ENCODE measurements at places on chromosomes 3 and 15.

- no peak for DNase-seq
Measured at GRCh38 chr3:32392536-32393302, 1.1 kb downstream of the CMTM7 start.

DNA sequence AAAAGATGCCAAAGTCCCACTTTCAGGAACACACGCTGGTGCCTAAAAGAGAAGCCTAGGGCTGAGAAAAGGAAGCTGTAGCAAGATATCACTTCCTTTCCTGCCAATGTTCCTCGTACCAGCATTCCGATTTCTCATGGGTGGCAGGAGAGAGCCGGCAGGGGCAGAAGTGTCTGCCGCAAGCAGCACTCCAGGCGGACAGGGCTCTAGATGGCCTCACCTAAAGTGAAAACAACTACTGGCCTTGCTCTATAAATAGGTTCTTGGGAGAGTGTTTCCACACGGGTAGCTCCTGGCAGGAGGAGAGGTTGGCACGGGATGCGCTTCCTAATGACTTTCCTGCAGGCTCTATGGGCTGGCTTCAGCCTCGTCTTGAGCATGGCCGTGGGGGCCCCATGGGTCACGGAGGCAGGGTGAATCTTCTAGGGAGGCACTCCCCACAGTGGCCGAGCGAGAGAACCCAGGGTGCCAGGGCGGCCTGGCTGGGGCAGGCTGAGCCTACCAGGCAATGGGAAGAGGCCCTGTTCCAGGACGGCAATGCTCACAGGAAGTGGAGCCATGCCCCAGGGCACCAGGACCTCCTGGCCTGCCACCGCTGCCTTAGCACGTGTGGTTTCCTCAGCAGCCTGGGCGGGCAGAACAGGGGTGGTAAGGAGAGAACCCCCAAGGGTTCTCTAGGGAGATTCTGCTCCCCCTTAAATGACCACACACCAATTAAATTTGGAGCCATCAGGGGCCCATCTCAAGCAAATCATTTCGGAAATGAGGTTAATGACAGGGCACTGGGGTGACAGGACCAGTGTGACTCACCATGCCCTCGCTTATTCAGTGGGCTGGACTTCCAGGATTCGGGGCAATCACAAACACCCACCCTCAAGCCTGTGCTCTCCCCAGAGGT is 14.6 kb upstream of the DUSP7 start:
- DNase-seq, result no peak

GRCh38 chr15:63860155-63860554 is 26.4 kb upstream of the HERC1 start:
- DNase-seq, result no peak

DNA sequence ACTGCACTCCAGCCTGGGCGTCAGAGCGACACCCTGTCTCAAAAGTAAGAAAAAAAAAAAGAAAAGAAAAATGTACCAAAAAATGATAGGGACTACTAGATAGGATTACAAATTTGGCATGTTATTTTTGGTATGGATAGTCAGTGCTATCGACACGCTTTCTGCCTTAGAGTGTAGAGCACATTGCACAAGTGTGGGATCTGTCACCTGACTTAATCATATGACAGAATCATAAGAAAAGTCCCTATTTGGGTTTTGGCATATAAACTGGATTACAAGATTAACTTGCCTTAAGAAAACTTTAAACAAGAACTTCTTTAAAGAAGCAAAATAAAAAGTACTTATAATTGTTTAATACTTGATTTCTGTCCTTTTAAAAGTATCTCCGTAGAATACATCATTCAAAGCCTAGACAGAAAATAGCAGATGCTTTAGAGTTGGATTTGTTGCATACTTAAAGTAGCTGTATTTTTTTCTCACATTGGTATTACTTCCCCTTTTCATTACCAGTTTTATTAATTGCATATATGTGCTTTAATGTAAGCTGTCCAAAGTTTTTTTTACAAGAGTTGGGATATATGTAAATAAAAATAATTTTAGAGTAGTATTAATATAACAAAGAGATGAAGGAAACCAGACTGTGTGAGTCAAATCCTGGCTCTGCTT is 7.8 kb downstream of the ATP6V1A start:
- DNase-seq, result no peak

DNA sequence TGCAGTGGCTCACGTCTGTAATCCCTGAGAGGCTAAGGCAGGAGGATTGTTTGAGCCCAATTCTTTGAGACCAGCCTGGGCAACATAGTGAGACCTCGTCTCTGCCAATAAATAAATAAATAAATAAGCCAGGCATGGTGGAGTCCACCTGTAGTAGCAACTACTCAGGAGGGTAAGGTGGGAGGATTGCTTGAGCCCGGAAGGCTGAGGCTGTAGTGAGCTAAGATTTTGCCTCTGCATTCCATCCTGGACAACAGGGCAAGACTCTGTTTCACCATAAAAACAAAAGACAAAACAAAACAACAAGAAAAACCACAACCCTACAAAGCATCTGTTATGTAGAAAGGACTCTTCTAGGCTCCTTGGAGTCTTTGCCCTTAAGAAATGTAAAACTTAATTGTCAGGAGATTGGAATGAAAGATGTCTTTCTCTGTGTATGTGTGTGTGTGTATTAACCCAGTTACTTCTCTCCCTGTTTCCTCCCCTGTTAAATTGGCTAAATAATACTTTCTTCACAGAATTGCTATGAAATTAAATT is 9.5 kb downstream of the NECTIN3 start:
- DNase-seq, result no peak

DNA sequence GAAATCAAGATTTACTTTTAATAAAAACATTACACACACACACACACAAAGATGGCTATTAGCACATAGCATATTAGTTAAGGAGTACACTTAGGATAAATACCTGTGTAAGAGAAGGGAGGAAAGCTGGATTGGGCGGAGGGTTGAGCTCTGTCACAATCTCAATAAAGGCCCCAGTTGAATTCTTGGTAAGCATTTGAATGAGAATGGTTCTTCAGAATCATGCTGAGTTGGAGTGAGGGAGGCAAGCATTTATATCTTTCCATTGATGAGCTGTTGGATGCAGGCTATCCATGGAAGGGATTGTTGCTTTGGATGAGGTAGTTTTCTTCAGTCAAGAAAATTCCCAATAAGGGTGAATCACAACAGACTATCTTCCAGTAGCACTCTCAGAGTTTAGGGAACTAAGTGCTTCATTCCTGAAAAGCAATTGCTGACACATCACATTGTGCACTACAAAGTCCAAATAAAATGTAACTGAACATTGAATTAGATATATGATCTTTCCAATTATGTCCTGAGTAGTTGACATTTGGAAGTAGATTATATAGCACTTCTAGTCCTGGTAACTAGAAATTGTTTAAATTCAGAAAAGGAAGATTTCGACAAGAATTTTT is 95.7 kb downstream of the SUCNR1 start:
- no peak for DNase-seq

GRCh38 chr3:195040773-195041520 is 230.0 kb downstream of the XXYLT1 start:
- DNase-seq, result no peak

- DNase-seq, result no peak
Measured at GRCh38 chr3:79012946-79013362, 754.8 kb downstream of the ROBO1 start.

DNA sequence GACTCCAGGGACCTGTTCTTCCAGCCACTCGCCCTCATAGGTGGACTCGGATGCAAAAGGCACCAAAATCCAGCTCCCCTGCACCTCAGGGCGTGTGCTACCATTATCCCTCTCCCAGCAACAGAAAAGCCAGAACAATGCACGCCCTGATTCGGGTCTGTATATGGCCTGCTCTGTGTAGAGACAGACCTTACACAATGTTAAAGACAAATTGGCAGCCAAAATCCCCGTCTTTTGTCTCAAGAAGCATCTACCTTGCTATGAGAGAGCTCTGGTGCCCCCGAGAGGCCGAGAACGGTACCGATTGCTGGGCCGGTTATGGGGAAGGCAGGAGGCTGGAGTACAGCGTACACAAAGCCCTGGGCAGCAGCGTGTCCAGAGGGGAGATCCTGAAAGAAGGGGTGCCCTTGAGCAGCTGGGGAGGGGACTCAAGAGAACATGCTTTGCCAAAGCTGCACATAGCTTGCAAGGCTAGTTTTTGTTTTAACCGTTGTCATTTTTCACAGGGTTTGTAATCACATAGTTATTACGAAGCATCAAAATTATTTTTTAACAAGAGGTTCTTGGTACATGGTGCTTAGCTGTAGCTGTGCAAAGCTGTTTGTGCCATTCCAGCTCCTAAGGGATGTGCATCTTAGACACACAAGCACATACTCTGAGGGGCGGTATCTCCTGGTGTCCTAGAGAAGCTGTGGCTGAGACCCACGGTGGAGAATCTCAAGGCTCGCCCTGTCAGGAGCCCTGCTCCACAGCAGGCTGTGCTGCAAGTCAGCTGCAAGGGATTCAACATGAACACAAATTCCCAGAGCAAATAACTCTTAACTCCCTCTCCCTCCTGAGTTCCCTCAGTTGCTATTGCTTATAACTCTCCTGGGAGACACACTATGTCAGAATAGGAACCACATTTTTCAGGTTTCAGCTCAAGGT is 461.5 kb upstream of the PPP2R3A start:
- peak; percentile 50 for DNase-seq

- DNase-seq, result no peak
Measured at GRCh38 chr3:118501152-118501551, 533.5 kb downstream of the IGSF11 start.

DNA sequence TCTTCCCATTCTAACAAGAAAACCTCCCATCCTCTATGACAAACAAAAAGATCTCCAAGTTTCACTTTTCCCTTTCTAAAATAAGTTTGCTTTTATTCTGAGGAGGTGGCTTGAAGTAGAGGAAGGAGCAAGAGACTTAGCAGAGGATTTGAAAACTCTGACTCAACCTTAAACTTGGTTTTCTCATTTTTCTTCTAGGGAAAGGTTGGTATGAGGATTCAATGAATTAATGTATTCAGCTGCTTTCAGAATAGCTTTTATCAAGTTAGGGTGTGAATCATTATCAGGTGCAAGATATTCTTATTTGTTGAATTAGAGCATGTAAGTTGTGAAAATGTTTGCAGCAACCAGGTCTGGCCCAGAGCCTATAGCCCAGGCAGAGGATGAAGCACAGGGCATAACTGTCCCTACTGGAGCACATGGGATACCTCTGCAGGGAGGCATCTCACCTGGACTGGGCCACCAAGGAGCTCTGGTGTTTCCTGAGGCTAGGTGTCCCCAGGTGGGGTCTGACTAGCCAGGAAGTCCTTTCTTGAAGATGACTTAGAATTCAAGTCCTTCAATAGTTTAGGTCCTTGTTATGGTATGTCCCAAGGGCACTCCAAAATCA is 42.3 kb downstream of the SATB1 start:
- no peak for DNase-seq

DNA sequence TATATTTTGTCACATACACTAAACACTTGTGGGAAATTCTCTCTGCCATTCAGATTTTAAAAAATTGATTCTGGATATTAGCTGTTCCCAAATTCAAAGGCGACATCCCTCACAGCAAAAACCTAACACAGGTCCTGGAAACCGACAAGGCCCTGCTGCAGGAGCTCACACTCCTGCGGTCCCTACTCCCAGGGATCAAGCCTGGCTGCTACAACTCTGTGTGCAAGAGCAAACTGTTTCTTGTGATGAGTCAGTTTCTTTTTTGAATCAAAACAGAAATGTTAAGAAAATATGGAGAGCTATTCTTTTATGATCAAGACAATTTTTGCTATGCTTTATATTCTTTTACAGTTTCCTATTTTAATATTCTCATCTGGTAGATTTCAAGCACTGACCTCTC is 51.0 kb upstream of the TJP1 start:
- DNase-seq, result no peak

DNA sequence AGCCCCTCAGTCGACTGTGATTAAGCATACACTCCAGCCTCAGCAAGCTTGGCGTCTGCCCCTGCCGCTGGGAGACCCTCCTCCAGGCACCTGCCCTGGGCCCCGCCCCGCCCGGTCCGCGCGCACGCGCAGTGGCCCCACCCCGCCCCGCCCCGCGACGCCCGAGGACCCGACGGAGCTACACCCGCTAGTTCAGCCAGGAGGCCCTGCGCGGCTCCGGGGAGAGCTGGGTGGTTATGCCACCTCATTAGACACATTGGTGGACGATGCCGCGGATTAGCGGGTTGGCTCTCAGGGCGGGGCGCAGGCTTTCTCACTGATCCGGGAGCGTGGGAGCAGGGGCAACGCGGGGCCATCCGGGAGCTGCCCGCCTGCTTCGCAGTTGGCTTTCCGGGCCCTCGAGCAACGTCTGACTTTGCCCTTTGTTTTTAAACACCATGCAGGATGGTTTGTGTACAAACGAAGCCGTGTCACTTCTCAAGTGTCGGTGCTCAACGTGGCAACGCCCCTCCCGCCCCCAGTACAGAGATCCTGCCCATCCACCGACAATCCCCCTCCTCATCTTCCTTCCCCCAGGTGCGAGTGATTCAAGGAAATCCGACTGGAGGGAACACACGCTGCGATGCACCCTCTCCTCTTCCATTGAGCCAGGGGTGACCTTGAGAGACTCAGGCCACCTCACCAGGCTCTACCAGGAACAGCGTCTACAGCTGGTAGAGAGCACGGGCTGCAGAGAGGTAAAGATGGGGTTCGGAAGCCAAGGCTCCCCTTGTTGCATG is 109.3 kb downstream of the SHQ1 start:
- no peak for DNase-seq

GRCh38 chr3:32880225-32880624 is 62.4 kb downstream of the TRIM71 start:
- DNase-seq, result no peak

DNA sequence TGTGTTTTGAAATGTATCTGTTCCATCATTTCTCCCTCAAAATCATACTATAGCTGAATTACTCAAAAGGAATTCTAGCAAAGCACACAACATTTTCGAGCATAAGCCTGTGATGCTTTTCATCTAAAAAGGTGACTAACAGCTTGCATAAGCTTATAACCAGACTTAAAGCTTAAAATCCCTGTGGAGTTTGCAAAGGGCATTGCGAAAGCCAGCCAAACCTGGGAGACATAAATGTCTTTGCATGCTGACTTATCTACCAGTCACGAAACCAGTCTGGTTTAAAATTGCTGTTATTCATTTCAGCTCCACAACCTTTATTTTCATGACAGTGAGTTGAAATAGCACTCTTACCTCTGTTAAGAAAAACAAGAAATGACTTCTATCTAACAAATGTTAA is 35.6 kb upstream of the LIPC start:
- DNase-seq, result no peak

DNA sequence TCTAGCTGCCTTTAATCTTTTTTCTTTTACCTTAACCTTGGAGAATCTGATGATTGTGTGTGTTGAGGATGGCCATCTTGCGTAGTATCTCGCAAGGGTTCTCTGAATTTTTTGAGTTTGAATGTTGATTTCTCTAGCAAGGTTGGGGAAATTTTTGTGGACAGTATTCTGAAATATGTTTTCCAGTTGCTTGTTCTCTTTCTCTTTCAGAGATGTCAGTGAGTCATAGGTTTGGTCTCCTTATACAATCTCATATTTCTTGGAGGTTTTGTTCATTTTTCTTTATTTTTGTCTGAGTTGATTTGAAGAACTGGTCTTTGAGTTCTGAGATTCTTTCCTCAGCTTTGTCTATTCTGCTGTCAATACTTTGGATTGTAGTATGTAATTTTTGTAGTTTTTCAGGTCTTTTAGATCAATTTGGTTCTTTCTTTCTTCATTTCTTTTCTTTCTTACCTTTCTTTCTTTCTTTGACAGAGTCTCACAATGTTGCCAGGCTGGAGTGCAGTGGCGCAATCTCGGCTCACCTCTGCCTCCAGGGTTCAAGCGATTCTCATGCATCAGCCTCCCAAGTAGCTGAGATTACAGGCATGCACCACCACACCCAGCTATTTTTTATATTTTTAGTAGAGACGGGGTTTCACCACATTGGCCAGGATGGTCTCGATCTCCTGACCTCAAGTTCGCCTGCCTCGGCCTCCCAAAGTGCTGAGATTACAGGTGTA is 366.4 kb upstream of the RASGRP1 start:
- DNase-seq, result no peak

- DNase-seq, result no peak
Measured at GRCh38 chr3:149016669-149017541, 25.6 kb downstream of the GYG1 start.
